ENCODE measurements at places on chromosomes 3 and 15.

DNA sequence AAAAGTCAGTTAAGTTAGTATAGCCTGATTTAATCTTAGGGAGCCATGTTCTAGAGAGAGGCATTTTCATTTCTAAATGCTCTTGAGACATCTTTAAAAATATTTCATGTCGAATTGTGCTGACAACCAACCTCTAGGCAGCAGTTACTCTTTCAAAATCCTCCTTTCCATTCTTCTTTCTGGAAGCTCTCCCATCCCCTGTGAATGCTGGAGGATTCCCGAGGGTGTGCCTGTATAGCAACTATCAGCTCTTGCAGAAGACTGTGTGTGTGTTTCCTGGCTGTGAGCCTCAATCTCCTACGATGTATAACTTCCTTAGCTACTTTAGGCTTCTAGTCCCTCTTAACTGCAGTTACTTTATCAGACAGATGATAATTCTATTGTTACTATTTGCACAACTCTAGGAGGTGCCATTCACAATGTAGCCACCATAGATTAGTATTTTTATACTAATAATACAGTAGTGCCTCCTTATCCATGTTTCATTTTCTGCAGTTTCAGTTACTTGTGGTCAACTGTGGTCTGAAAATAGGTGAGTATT is 250.3 kb downstream of the EDEM1 start:
- no peak for DNase-seq

- no peak for DNase-seq
These were observed 11.1 kb upstream of the CELF6 start for GRCh38 chr15:72331021-72331420.

- peak; percentile 12 for DNase-seq
These were observed 42.0 kb upstream of the ICE2 start for GRCh38 chr15:60520825-60521368.

DNA sequence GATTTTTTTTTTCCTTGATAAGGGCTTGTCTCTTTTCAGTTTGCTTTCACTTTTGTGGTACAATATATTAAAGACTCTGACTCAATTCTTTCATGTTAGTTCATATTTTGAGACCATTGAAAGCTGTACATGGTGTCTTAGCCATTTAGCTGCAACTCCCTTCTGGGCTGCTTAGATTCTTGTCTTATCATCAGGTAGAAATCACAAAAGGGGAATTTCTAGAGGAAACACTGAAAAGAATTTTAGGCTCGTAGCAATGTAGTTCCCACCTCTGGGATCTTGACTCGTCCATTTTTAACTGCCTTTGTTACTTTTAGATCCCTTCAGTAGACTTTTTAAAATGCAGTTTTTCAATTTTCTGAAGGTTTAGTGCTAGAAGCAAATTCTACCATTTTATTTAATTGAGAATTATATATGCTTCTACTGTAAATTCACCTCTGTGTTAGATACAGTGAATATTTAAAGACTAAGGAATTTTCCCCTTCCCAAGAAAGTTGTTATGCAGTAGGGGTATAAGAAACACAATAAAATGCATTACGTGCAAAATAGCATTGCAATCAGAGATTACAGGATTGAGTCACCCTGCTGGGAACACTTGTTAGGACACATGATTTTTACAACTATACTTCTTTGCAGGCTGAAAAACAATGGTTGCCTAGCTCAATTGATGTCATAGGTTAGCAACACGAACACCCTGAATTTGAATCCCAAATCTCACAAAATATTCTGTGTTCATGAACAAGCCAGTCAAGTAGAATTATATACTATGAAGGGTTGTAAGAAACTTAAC is 772.7 kb downstream of the PDCD6IP start:
- no peak for DNase-seq

GRCh38 chr15:83320844-83321243 is 36.4 kb upstream of the BNC1 start:
- no peak for DNase-seq

DNA sequence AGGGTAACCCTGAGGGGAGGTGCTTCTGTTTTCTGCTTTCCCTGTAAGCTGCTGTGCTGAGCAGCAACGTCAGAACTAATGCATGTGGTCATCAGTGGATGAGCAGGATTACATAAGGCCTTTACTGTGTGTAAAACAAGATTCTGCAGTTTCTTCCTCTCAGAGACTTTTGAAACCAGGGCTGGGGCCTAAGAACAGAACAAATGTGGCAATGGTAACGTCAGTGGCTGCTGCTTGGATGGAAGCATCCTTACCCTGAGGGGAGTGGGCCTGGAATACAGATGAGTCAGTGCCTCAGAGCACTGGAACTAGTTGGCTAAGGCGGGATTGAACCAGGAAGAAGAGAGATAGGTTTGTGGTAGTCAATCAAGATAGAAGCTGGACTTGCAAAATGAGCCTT is 180.2 kb upstream of the KCNH8 start:
- no peak for DNase-seq

GRCh38 chr15:59461521-59461920 is 23.5 kb downstream of the FAM81A start:
- DNase-seq = no peak

GRCh38 chr3:188349351-188349901 is 195.5 kb downstream of the LPP start:
- no peak for DNase-seq

GRCh38 chr3:172646439-172647015 is 64.3 kb downstream of the NCEH1 start:
- no peak for DNase-seq

All from hepatic stellate cell (primary cell).